ENCODE measurements at places on chromosomes 5 and 9.

DNA sequence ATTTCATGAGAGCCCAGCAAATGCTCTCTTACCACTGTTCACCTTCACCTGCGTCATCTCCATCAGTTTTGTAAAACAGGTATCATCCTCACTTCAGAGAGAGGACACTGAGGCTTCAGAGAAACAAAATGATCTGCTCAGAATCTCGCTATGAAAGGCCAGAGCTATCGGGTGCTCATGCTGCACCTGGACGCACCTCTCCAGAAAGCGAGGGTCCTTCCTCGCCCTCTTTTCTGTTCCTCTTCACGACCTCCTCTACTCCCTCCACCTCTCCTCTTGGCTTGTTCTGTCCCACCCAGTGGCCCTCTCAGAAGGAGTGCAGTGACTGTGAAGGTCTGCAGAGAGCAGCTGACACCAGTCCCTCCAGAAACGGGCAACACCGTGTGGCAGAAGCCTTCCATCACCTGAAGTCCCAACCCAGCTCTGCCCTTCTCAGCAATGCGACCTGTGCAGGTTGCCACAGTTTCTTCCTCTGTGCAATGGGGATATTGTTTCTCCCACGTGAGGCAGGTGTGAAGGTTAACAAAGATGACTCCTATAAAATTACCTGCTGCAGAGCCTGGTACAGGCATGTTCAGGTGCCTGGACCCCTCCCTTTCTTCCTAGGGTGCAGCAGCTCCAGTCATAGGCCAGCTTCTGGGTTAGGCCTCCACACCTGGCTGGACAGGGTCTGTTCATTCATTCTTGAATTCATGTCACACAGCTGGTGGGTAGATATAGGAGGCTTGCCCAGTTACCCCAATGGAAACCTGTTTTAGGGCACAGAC, 45.3 kb upstream of the ANGPTL2 start:
- DNase-seq, result no peak

DNA sequence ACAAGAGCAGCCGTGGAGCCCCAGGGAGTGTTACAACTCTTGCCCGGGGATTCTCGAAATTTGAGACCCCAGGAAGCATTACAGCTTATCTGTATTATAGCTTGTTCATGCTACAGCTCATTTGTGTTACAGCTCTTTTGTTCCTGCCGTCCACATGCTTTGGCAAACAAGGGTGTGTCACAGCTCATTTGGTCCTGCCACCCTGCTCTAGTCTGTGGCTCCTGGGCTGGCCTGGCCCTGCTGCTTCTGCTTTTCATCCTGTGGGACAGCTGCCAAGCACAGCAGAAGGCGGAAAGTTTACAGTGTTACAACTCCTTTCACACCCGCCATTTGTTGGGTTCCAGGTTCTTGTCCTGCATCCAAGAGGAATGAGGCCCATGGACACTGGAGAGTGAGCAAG, 685.0 kb downstream of the SLCO4C1 start:
- DNase-seq, result no peak

- no peak for DNase-seq
Observed at GRCh38 chr9:90167914-90168313, 474.7 kb downstream of the DIRAS2 start.

- DNase-seq, result no peak
Observed at GRCh38 chr9:124135813-124136365, 121.9 kb upstream of the NEK6 start.

- no peak for DNase-seq
Observed at GRCh38 chr5:76818844-76819831, at the start of gene F2RL1. Gene F2RL1, plus strand, starts transcription at chr5:76819030. Its CDS starts 153 bp downstream, at chr5:76819183.

GRCh38 chr5:8851101-8851500, 694.8 kb downstream of the SEMA5A start:
- DNase-seq, result no peak

- no peak for DNase-seq
Observed at GRCh38 chr9:126113756-126114408, 212.7 kb upstream of the MVB12B start.

DNA sequence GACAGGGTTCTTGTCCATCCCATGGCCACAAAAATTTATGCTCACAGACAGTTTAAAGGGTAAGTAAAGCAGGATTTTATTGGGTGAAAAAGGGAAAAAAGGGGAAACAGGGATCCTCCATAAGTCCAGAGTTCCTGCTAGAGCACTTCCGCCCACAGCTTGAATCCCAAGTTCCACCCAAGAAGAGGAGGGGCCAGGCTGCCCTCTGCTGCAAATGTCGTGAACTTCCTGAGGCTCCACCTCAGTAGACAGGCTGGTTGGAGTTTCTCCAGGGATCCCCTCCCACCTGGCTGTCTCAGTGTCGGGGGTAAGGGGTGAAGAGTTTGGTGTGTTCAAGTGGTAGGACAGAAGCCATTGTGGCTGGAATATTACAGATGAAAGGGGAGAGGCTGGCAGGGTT, 275.0 kb upstream of the SGCD start:
- no peak for DNase-seq

GRCh38 chr5:53900677-53901076, 340.2 kb downstream of the NDUFS4 start:
- DNase-seq, result no peak

All from retinal pigment epithelial cell (primary cell).